NCI-H1092 treated with DMSO at 0.1 percent for 48 hours (cell line): ENCODE measurements at places on chromosomes 5 and 9.
A peak's percentile ranks its signal among the peaks of the same experiment; 100 is the strongest.

- DNase-seq: no peak
Measured at GRCh38 chr9:113530022-113530635, 66.6 kb downstream of the RGS3 start.

GRCh38 chr5:133227082-133227481, 175.3 kb downstream of the HSPA4 start:
- no peak for DNase-seq

- DNase-seq: peak; percentile 100
Measured at GRCh38 chr9:18393340-18394130, 80.4 kb upstream of the ADAMTSL1 start.

DNA sequence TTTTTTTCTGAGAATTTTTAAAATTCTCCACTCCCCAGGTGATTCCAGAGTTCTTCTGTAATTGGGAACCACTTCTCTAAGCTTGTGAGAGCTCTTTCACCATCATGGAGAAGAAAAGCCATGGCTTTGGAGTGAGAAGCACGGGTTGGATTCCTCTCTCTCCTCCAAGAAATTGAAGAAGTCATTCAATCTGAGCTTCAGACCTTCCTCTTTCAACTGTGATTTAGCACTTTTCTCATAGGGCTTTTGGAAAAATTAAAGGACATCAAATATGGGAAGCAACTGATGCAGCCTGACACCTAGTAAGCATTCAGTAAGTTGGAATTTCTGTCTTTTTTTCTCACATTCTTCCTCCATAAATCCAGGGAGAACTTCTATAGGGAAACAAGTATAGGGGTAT, 580.4 kb upstream of the KLF4 start:
- no peak for DNase-seq

DNA sequence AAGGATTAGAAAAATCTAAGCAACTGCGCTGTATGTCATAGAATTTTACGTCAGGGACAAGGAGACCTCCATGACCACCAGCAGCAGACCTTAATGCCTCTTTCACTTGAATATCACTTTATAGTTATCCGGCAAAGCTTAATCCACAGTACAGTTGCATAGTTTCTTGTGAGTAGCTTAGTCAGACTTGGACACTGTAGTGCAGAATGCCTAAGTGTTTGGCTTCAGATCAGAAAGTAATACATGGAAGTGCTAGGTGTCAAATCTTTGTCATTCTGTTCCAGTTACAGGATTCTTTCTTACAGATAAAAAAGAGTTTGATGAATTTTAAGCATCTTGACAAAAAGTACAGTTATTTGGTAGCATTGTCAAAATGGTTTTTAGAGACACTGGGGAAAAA, 239.9 kb upstream of the PAPPA start:
- no peak for DNase-seq

DNA sequence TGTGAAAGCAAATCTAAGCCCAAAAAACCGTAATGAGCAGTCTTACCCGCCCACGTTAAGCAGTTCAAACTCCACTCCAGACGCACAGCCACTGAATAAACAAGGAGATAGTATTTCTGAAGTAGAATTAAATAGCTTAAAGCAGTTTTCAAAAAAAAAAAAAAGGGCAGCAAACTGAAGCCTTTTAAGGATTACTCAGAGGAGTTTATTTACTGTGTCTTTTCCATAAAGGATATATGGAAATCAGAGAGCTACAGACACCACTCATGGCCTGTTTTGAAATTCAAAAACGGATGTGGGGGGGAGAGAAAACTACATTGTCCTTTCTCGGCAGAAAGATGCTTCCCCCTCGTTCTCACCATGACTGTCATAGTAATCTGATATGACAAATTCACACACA, 83.7 kb upstream of the IRX1 start:
- DNase-seq: peak; percentile 59

DNA sequence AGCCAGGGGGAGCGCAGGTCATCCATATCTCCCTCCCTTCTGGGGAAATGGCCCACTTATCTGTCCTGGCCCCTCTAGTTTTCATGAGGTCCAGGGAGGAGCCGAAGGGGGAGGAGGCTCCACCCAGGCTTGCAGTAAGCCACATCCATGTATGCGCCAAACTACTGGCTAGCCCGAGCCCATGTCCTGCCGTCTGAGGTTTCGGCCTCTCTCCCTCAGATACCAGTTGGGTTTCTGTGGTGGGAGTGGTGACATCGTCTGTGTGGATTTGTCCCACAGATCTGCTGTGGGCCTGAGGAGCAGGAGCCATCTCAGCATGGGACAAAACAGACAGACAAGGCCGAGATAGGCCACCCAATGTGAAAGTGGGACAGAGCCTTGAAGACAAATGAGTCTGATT, 78.3 kb upstream of the ORM1 start:
- no peak for DNase-seq

GRCh38 chr9:71744754-71745521, 23.4 kb downstream of the CEMIP2 start:
- no peak for DNase-seq

DNA sequence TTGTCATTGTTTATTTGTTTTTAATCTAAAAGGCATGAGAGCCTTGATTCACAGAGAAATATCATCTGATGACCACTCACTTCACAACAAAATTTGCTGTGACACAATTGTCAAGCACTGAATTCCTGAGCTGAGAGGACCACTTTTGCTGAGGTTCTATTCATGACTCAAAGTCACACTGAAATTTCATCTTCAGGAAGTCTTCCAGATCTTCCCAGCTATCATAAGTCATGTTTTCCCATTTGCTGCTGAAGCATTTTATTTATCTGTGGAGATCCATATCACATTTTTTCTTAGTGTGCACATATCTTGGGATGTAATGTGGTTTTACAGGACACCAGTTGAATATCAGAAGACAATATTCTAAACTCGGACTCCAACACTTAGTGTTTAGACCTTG, 255.1 kb upstream of the TRIM32 start:
- no peak for DNase-seq

- DNase-seq: no peak
Measured at GRCh38 chr9:126326228-126327005, at the start of gene MVB12B. Gene MVB12B, plus strand, starts transcription at chr9:126326829. Its CDS starts 101 bp downstream, at chr9:126326930.

DNA sequence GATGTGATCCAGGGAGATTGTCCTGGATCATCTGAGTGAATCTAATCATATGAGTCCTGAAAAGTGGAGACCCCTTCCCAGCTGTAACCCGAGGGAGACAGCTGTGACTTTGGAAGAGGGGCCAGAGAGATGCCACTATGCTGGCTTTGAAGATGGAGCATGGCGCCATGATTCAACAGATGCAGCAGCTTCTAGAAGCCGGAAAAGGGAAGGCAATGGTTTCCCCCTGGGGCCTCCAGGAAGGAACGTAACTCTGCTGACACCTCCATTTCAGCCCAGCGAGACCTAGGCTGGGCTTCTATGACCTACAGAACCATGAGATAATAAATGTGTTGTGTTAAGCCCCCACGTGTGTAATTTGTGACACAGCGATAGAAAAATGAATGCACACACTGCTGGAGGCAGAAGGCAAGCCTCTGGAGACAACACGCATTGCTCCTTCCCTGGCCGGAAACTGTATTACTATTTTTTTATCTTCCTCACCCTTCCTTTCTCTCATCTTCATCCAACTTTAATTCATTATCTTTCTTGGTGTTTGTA, 16.6 kb upstream of the SARDH start:
- DNase-seq: no peak

DNA sequence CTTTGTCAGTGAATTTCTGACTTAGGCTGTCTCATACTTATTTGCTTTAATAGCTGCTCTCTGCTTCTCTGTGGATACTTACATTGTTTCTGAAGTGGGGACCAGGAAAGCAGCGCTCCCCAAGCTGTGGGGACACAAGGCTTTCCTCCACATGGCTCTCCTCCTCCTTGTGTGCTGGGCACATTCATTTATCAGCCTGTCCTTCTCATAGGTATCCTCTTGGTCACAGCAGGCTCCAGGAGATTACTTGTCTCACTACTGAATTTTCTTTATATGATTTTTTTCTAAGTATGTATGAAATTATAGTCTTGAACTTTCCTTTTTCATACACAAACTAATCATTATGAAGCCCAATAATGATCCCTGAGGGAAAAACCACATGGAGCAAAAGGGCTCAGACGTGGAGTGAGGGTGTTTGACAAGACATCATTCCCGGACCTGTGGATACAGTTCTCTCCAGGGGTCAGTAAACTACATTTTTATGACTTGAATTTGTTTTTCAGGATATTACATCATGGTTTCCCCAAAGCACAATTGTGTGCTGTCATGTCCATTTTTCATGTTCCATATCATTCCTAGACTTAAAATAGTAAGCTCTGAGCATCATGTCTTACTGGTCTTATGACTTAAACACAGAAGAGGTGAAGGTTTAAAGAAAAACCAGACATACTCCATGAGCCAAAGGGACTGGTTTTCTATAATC, 234.5 kb downstream of the PCSK1 start:
- no peak for DNase-seq

- no peak for DNase-seq
Measured at GRCh38 chr9:133970581-133971058, 21.5 kb downstream of the VAV2 start.
